ENCODE measurements at places on chromosomes 7 and 10.

DNA sequence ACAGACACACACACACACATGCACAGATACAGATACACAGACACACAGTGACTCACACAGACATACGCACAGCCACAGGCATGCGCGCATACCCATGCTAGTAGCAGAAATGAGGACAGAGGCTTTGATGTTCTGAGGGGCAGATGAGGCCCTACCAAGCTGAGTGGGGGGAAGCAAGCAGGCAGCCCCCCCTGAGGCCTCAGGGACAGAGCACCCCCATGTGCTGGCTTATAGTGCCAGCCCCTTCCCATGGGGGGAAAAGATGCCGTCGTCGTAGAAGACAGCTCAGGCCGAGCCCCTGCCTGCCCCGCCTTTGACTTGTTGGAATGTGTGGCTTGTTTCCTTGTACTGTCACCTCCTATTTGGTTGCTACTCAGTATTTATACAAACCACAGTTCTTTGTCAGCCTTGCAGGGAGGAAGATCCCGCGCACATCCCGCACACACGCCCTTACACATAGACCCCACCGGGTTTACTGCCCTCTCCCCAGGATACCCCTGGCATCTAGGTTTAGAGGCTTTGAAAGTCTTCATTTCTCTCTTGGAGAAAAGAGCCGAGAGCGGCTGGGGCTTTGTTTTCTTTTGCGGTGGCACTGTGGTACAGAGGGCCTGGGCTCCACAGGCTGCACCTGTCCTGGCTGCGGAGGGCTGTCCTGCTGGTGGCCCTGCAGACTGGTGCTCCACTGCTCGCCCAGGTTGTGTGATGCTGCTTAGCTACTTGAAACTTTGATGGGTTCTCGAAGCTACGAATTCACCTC lies 112.5 kb downstream of the DOCK1 start:
- no peak for DNase-seq

GRCh38 chr10:115953281-115953680 lies 319.7 kb downstream of the GFRA1 start:
- no peak for DNase-seq

- DNase-seq, result no peak
These were observed 194.5 kb downstream of the SDK1 start for GRCh38 chr7:3495530-3495929.

GRCh38 chr10:43006490-43006889 lies 70.4 kb upstream of the RET start:
- no peak for DNase-seq

DNA sequence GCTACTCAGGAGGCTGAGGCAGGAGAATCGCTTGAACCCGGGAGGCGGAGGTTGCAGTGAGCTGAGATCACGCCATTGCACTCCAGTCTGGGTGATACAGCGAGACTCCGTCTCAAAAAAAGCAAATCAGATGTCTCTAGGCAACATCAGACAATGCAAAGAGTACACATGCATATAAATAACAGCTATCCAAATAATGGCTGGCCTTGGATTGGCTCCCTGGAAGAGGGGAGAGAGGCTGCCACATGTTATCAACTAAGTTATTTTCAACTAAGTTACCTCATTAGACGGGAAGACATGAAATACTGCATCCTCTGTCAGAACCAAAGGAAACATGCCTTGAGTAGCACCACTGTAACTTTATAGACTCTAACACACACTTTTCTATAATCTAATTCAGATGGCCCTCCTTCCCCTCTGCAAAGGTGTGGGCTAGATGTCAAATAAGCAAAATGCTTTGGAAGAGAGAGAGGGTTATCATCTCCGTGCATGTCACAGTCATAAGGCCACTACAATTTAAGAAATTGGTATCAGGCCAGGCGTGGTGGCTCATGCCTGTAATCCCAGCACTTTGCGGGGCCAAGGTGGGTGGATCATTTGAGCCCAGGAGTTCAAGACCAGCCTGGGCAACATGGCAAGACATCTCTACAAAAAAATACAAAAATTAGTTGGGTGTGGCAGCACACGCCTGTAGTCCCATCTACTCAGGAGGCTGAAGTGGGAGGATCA lies 22.5 kb upstream of the SPOCK2 start:
- DNase-seq, result no peak

DNA sequence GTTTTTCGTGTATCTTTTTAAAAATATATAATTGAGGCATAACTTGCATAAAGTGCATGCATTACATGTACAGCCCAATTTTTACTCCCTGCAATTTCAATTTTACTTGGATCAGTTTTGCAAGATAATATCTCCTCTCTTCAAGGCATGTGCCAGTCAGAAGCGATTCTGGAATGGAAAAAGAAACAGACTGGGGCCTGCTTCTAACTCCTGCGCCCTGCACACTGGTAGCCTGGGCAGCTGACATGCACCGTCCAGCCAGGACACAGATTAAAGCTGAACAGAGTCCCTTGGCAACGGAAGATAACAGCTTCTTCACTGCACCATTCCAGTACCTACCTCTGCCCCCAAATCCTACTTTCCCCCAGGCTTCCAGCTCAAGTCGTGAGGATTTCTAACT lies 182.1 kb downstream of the FAM107B start:
- DNase-seq, result no peak

DNA sequence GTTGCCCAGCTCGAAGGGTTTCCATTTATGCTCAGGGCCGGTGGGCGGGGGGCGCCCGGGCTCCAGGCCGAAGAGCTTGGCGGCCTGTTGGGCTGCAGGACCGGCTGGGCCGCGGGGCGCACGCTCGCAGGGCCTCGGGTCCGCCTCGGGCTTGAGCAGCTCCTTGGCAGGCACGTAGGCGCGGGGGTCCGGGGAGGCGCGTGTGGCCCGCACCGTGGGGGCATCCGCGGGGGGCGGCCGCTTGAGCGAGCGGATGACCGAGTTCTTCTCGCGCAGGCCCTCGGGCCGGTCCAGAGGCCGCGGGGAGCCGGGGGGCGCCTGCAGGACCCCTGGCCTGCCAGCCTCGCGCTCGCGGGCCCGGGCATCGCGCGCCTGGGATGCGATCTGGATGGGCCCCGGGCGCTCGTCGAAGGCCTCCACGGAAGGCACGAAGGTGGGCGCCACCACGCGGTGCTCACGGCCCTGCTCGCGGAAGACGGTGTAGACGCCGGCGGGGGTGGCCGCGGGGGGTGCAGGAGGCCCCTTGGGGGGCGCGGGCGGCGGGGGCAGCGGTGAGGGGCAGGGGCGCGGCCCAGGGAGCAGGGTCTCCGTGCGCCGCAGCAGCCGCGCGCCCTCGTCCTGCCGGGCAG lies 35.2 kb downstream of the TNRC18 start:
- DNase-seq, result no peak

DNA sequence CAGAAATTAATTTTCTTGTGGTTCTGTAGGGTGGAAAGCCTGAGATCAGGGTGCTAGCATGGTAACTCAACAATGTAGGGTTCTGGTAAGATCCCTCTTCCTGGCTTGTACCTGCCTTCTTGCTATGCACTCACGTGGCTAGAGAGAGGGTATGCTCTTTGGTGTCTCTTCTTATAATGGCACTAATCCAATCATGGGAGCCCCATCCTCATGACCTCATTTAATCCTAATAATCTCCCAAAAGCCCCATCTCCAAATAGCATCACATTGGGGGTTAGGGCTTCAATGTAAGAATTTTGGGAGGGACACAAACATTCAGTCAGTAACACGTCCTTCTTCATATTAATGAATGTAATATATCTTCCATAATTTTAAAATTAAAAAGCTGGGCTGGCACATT lies 39.6 kb upstream of the FAM133B start:
- DNase-seq, result no peak

DNA sequence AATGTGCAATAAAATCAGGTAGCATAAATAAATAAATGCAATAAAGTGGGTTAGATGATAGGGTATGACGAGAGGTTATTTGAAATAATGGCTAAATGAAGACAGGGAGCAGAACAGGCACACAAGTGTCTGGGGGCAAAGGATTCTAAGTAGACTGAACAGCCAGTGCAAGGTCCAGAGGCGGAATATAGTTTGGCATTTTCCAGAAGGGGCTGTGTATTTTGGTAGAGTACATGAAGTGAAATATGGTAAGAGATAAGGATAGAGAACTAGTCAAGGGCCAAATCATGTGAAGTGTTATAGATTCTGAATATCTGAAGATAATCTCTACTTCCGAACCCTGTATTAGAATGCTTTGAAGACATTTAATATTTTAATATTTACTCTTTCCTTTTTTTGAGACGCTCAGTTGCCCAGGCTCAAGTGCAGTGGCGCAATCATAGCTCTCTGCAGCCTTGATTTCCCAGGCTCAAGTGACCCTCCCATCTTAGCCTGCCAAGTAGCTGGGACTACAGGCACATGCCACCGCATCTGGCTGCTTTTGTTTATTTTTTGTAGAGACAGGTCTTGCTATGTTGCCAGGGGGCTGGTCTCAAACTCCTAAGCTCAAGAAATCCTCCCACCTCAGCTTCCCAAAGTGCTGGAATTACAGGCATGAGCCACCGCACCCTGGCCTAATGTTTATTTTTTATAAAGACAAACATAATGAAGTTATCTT lies 44.4 kb upstream of the CD36 start:
- no peak for DNase-seq

- DNase-seq, result no peak
These were observed 556.1 kb downstream of the GALNT17 start for GRCh38 chr7:71687831-71688599.

GRCh38 chr10:99560277-99561126 lies 27.8 kb downstream of the NKX2-3 start:
- DNase-seq, result no peak

GRCh38 chr10:50244201-50244600 lies 7.1 kb downstream of the ASAH2 start:
- no peak for DNase-seq

GRCh38 chr7:66353547-66353946 lies 148.4 kb downstream of the TPST1 start:
- DNase-seq, result no peak

DNA sequence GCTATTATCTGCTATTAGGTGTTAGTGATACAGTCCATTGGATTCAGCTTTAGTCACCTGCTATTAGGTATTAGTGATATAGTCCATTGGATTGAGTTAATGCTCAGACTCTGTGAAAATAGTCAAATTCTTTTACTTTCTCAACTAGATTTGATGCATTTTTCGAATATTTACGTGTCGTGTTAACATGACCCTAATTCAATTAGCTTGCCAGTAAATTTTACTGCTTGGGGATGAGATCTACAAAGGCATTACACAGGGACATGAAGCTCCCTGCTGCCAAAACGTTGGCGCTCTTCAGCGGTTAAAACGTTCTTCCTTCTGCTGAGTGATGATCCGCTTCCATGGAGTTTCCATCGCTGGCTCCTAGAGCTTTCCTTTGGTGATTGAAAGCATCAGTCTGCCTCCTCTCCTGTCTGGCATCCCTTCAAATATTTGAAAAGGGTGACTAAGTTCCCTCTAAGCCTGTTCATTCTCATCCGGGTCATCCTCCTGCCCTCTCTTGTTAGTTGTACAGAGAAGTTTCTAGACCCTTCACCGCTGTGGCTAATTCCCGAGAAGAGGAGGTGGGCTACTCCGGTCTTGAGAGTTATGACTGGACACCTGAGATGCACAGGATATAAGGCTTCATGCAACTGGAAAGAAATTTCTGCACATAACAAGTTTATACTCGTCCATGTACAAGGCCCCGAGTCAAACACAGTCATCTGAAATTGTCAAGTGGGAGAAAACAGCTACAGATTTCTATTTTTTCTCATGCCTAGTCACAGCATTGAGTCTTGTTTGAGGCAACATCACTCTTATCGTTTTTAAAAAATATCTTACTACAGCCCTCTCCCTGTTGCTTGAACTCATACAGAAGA lies 254.0 kb downstream of the KLF6 start:
- DNase-seq, result no peak

DNA sequence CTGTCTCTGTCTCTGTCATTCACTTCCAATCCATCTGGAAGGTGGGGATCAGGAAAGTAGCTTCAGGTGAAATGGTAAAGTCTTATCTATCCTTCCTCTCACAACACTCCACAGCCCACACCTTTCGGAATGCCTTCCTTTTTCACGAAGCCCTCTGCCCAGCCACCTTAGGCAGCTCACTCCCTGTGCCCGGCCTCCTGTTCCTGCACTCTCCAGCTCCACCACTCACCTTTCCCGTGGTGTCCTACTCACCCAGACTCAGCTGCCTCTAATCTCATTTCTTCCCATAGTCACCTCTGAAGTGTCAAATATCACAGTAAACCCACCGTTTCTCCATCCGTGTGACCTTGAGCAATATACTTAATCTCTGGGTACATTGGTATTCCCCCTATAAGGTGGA lies 100.9 kb upstream of the C7orf33 start:
- DNase-seq, result no peak

- DNase-seq, result no peak
These were observed 16.2 kb upstream of the IGFBP3 start for GRCh38 chr7:45937301-45937700.

- no peak for DNase-seq
These were observed 39.4 kb downstream of the PLAU start for GRCh38 chr10:73950155-73950948.

DNA sequence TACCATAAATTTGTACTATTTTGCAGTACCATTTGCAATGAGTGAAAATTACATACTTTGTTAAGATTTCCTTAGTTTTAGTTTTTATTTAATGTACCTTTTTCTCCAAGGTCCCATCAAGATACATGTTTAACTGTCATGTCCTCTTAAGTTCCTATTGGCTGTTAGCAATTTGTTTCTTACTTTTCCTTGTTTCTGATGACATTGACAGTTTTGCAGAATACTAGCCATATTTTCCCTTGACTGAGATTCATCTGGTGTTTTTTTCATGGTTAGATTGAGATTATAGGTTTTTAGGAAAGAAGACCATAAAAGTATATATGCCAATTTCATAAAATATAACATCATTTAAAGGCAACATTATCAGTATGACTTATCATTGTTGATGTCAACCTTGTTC lies 376.8 kb upstream of the STEAP1 start:
- DNase-seq, result no peak

- DNase-seq, result no peak
These were observed 30.8 kb upstream of the TMEM140 start for GRCh38 chr7:135117096-135117495.

- no peak for DNase-seq
These were observed 357.4 kb downstream of the GLRX3 start for GRCh38 chr10:130493446-130494145.

GRCh38 chr10:103444478-103444877 lies 7.7 kb downstream of the CALHM2 start:
- no peak for DNase-seq

- DNase-seq, result no peak
These were observed 19.4 kb downstream of the PFKFB3 start for GRCh38 chr10:6221971-6222751.

DNA sequence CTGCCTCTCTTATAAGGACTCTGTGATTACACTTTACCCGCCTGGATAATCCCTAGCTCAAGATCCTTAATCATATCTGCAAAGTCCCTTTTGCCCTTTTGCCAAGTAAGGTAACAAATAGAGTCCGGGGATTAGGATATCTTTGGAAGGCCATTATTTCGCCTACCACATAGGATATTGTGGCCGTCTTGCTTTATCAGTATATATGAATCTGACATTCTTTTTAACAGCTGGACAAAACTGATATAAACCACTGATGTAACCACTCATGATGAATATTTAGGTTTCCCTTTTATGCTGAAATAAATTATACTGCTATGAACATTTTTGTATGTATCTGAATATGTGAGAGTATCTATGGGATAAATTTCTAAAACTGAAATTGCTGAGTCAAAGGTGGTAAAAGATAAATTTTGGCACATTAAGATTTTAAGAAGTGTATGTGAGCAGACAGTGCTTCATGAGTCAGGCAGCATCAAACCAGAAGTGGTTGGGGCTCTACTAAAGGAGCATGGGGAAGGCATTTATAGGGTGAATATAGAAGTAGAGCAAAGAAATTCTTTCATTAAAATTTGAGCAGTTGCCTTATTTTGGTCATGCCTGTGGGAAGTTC lies 44.7 kb downstream of the AVL9 start:
- DNase-seq, result no peak
